Regular cardiac myocyte (primary cell): ENCODE measurements at places on chromosomes 2 and 18. TPM values are rescaled to one million over a fixed set of nuclear protein-coding genes. Genes with fewer than 3 reads are reported as not detected.

METTL8 gene
- total RNA-seq, result 26.3 and 35.5 TPM in 2 replicates

SERPINB12 gene
- total RNA-seq, result not detected in 2 replicates

CXCR1 gene
- total RNA-seq, result not detected in 2 replicates

MOCOS gene
- total RNA-seq, result 2.9 and 4.8 TPM in 2 replicates

RBM43 gene
- total RNA-seq, result 2.7 and 6.2 TPM in 2 replicates
